ENCODE measurements at places on chromosomes 2 and 18.

- DNase-seq: no peak
Measured at GRCh38 chr2:34549710-34550345, 950.7 kb upstream of the FAM98A start.

DNA sequence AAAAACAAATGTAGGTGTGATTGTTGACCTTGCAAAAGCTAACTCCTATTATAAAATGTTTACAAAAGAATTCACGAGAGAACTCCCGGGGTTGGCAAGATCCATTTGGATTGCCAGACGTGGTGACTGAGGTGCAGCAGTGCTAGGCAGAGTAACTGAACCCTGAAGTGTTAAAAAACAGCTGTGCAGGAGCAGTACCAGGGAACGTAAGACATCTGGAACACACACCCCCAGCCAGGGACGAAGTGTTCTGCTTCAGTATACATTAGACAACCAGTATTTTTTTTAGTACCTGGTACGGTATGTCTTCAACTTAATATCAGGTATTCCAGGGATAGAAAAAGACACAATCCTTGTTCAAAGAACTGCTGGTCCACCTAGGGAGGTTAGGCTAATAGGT lies 272.1 kb upstream of the EPAS1 start:
- no peak for DNase-seq

GRCh38 chr2:181357979-181358378 lies 99.2 kb upstream of the ITGA4 start:
- no peak for DNase-seq

- no peak for DNase-seq
Measured at GRCh38 chr2:104790100-104790811, 63.7 kb upstream of the POU3F3 start.

DNA sequence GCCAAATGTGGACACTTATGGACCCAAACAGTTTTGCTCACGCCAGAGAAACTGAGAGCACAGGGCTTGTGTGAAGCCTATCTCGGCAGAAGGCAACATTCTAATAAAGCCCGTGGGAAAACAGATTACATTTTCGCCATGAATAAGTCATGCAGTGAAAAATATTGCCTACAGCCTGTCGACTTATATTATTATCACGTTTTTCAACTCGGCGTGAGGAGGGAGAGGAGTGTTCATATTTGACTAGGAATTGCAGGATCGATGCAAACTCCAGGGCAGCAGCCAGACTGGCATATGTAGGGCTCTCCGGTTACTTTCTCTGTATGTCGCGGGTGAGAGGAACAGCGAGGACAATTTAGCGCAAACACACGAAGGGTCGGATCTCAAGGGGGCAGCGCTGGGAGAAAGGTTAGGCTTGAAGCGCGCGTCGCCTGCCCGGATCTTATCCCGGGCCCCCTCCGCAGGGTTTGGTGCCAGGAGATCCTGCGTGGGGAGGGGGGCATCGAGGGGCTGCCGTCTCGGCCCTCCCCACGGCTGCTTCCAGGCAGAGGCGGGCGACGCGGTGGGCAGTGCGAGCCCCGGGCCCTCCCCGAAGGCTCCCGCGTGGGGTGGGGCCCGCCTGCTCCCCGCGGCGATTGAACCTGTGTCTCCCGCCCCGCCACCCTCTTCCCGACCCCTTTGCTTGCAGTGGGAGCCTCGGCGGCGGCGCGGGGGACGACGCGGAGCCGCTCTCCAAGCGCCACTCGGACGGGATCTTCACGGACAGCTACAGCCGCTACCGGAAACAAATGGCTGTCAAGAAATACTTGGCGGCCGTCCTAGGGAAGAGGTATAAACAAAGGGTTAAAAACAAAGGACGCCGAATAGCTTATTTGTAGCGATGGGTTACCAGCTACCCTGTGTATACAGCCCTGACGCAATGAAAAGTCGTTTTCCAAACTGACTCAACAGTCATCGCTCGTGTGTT lies 4.4 kb downstream of the ADCYAP1 start:
- DNase-seq: no peak

Data from activated T-cell treated with anti-CD3 and anti-CD28 coated beads, Interleukin-2, amount 50 U/mL, for 4 hours (primary cell).